ENCODE measurements at places on chromosomes 5 and 9. TPM values are rescaled to one million over a fixed set of nuclear protein-coding genes. Genes with fewer than 3 reads are reported as not detected.
A peak's percentile ranks its signal among the peaks of the same experiment; 100 is the strongest.

- no peak for DNase-seq
These were observed 78.7 kb downstream of the GAS1 start for GRCh38 chr9:86868616-86869015.

Gene MYORG
- 4.5 TPM for total RNA-seq

DNA sequence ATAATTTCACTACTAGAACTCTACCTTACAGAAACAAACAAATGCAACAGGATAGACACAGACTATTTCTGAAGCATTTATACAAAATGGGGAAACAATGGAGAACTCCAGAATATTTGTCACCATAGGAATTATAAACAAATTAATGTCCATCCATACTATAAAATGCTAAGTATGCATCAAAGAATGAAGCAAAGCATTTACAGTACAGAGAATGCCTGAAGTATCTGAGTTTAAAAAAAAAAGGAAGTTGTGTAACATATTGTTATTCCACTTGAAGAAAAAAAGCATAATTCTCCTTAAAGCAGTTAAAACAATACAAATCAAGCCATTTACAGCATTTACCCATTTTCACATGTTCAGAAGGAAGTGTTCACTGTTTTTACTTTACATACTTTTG, 53.0 kb downstream of the DROSHA start:
- DNase-seq = no peak

- no peak for DNase-seq
These were observed 64.5 kb downstream of the PRR16 start for GRCh38 chr5:120528609-120529008.

Gene HEMGN
- total RNA-seq = not detected

GRCh38 chr5:107563959-107564544, 106.7 kb downstream of the EFNA5 start:
- no peak for DNase-seq

DNA sequence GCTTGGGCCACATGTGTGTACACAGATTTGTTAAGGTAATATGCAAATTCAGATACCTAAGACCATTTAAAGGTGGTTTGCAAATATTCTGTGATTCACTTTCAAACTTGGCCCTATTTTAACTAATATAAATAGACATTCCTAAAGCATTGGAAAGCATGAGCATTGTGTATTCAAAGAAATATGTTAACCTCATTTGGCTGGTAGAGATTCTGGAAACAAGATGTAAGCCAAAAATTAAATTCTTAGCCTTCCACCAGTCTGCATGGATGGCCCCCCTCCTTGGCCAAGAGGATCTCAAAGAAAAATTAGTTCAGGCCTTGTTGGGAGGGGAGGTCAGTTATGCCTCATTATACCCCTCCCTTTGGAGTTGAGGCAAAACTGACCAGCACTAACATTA, 38.7 kb upstream of the C6 start:
- no peak for DNase-seq

DNA sequence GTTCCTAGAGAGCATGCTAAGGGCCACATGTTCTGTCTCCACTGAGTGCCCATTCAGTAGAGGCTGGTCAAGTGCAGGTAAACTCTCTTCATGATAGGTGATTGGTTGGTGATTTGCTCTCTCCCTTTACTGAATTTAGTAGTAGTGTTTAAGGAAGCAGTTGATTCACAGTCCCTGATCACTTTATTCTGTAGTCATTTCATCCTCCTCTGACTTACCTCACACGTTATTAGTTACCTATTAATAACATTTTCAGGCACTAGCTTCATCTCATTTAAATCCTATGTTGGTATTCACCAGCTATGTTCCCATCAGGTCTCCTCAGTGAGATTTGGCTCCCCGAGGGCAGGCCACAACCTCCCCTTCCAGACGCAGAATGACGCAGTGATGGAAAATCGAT, 51.9 kb downstream of the ERAP1 start:
- no peak for DNase-seq

DNA sequence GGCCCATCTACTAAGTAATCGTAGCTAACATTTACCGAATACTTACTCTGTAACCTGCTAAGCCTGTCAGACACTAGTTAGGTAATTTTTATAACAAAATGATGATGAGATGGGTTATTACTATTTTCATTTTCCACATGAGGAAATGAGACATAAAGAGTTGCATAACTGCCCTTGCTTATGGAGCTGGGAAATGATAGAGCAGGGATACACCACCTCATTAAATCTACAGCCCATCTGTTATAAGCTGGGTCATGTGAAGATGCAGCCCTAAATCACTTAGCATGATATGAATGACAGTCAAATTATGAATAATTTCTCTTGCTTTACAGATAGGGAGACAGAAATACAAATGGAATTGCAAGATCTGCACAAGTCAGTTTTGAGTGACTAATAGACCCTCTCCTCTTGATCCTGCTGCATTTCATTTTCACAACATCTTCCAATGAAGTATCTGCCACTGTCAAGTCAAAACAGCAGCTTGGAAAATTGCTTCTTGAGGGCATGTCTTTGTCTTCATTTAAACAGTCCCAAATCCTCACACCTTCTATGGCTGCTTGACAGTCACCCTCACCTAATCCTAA, 364.7 kb downstream of the PRELID2 start:
- no peak for DNase-seq

Gene PLEKHG4B
- 0.38 TPM for total RNA-seq

- DNase-seq = peak; percentile 93
These were observed 15.9 kb downstream of the ENG start for GRCh38 chr9:127838375-127839078.

Gene CNTNAP3B
- 22.4 TPM for total RNA-seq

Data from lower leg skin (tissue), 4 donors.